ENCODE measurements at places on chromosomes 2 and 18. TPM values are rescaled to one million over a fixed set of nuclear protein-coding genes. Genes with fewer than 3 reads are reported as not detected.

The DARS1 gene
- 53.8 TPM for total RNA-seq

The RAD51AP2 gene
- not detected for total RNA-seq

The SLC25A12 gene
- total RNA-seq = 11.0 TPM

The CRYGC gene
- total RNA-seq = not detected

The FRZB gene
- total RNA-seq = not detected

The IL36RN gene
- total RNA-seq = not detected

The PAIP2B gene
- total RNA-seq = 2.9 TPM

The LOXHD1 gene
- 0.30 TPM for total RNA-seq

The PRKAG3 gene
- not detected for total RNA-seq

The TFPI gene
- 4.8 TPM for total RNA-seq

The OTOS gene
- total RNA-seq = not detected
